ENCODE measurements at places on chromosomes 3 and 15. TPM values are rescaled to one million over a fixed set of nuclear protein-coding genes. Genes with fewer than 3 reads are reported as not detected.

PLSCR2 gene
- total RNA-seq, result not detected

RLBP1 gene
- 0.52 TPM for total RNA-seq

NME9 gene
- total RNA-seq, result not detected

COL6A5 gene
- total RNA-seq, result not detected

GOLGA6D gene
- total RNA-seq, result not detected

GUCA1C gene
- total RNA-seq, result not detected

SAMD7 gene
- not detected for total RNA-seq

IL12A gene
- 0.87 TPM for total RNA-seq

PRTG gene
- 0.83 TPM for total RNA-seq

GABRG3 gene
- total RNA-seq, result not detected

CHL1 gene
- not detected for total RNA-seq

NR1I2 gene
- 0.11 TPM for total RNA-seq

MESP2 gene
- total RNA-seq, result 0.41 TPM

AP3B2 gene
- not detected for total RNA-seq

- peaks cover 17% of the 10 kb centered on the region for H3K4me1 ChIP-seq
- peak; percentile 33 for DNase-seq
- H3K27ac ChIP-seq, result no peak overlapping the region
- no peak overlapping the region for H3K4me3 ChIP-seq
These were observed 13.2 kb upstream of the PIK3R4 start for GRCh38 chr3:130759692-130760338.

GRCh38 chr3:76585794-76586392 is 454.0 kb upstream of the ROBO2 start:
- no peak overlapping the region for H3K4me3 ChIP-seq
- no peak for DNase-seq
- no peaks in the 10 kb centered on the region for H3K27me3 ChIP-seq
- H3K4me1 ChIP-seq, result no peaks in the 10 kb centered on the region

- H3K4me1 ChIP-seq, result no peaks in the 10 kb centered on the region
- H3K27ac ChIP-seq, result no peak overlapping the region
- peaks cover 23% of the 10 kb centered on the region for H3K27me3 ChIP-seq
- no peaks in the 10 kb centered on the region for H3K36me3 ChIP-seq
- DNase-seq, result no peak
These were observed 25.1 kb upstream of the CTNNB1 start for GRCh38 chr3:41173926-41174885.

DNA sequence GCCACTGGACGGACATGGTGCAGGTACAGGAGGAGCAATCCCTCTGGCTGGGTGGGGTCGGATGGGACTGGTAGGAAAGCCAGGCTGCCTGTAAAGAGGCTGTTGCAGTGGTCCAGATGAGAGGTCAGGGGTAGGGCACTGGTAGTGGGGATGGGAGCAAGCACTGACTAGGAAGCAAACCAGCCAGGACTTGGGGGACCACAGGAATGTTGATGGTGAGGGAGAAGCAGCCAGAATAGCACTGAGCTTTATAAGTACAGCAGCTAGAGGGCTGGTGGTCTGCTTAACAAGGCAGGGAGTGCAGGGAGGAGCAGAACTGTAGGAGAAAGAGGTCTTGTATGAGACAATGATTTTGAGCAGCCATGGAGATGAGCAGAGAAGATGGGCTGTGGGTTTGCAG is 38.7 kb upstream of the PTPN23 start:
- no peaks in the 10 kb centered on the region for H3K27me3 ChIP-seq
- no peaks in the 10 kb centered on the region for H3K4me1 ChIP-seq
- H3K4me3 ChIP-seq, result no peak overlapping the region
- H3K27ac ChIP-seq, result no peak overlapping the region
- H3K36me3 ChIP-seq, result peaks cover 41% of the 10 kb centered on the region
- DNase-seq, result no peak

- H3K4me3 ChIP-seq, result no peak overlapping the region
- no peak for DNase-seq
- H3K27me3 ChIP-seq, result peaks cover 24% of the 10 kb centered on the region
- H3K4me1 ChIP-seq, result no peaks in the 10 kb centered on the region
- no peak overlapping the region for H3K27ac ChIP-seq
These were observed 40.8 kb upstream of the MED12L start for GRCh38 chr3:151044706-151045105.

DNA sequence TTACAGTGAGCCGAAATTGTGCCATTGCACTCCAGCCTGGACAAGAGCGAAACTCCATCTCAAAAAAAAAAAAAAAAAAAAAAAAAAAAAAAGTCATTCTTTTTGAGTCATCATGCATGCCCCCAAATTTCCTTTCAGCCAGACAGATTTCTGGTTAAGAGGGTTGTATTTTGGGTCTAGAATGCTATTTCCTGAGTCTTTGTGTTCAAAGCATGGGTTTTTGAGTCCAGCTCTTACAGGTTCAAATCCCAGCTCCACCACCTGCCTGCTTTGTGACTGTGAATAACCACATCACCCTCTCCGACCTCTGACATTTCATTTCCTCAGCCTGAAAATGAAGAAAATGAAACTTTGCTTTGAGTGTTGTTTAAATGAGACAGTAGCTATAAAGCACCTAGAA is 9.3 kb upstream of the C15orf61 start:
- no peak overlapping the region for H3K4me3 ChIP-seq
- peaks cover 3% of the 10 kb centered on the region for H3K4me1 ChIP-seq
- no peak overlapping the region for H3K27ac ChIP-seq
- no peaks in the 10 kb centered on the region for H3K36me3 ChIP-seq
- no peaks in the 10 kb centered on the region for H3K27me3 ChIP-seq

GRCh38 chr3:140031170-140031569 is 96.2 kb downstream of the CLSTN2 start:
- no peak overlapping the region for H3K27ac ChIP-seq
- no peaks in the 10 kb centered on the region for H3K27me3 ChIP-seq
- no peaks in the 10 kb centered on the region for H3K36me3 ChIP-seq
- no peak overlapping the region for H3K4me3 ChIP-seq
- no peaks in the 10 kb centered on the region for H3K4me1 ChIP-seq

GRCh38 chr3:66115858-66116654 is 77.3 kb upstream of the MAGI1 start:
- no peaks in the 10 kb centered on the region for H3K4me1 ChIP-seq
- no peaks in the 10 kb centered on the region for H3K36me3 ChIP-seq
- H3K27ac ChIP-seq, result no peak overlapping the region
- H3K4me3 ChIP-seq, result no peak overlapping the region
- no peak for DNase-seq

- no peaks in the 10 kb centered on the region for H3K36me3 ChIP-seq
- no peak overlapping the region for H3K27ac ChIP-seq
- H3K4me1 ChIP-seq, result no peaks in the 10 kb centered on the region
These were observed 350.2 kb upstream of the POU1F1 start for GRCh38 chr3:87626546-87626945.

- no peaks in the 10 kb centered on the region for H3K27me3 ChIP-seq
- no peak overlapping the region for H3K27ac ChIP-seq
- peaks cover 51% of the 10 kb centered on the region for H3K36me3 ChIP-seq
- no peak for DNase-seq
- H3K4me3 ChIP-seq, result no peak overlapping the region
- H3K4me1 ChIP-seq, result peaks cover 24% of the 10 kb centered on the region
These were observed 14.6 kb downstream of the UBE2Q2 start for GRCh38 chr15:75857886-75858285.

DNA sequence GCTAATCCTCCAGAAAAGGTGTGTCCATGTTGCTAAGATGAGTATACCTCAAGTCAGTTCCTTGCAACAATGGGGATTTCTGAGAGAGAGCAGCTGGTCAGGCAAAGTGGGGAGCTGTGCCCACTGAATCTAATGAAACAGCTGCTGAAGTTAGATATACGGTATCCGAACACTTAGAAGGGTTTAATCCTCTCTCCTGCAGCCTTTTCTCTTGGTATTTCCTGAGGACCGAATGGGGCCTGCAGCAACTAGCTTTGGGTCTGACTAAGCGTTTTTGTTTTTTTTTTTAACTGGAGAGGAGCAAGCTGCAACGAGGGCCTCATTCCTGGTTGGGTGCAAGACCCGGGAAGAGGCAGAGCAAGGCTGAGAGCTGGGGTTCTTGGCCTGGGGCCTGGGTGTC is 37.6 kb upstream of the BNC1 start:
- H3K27ac ChIP-seq, result no peak overlapping the region
- no peaks in the 10 kb centered on the region for H3K36me3 ChIP-seq
- H3K4me3 ChIP-seq, result no peak overlapping the region
- no peak for DNase-seq
- no peaks in the 10 kb centered on the region for H3K4me1 ChIP-seq

DNA sequence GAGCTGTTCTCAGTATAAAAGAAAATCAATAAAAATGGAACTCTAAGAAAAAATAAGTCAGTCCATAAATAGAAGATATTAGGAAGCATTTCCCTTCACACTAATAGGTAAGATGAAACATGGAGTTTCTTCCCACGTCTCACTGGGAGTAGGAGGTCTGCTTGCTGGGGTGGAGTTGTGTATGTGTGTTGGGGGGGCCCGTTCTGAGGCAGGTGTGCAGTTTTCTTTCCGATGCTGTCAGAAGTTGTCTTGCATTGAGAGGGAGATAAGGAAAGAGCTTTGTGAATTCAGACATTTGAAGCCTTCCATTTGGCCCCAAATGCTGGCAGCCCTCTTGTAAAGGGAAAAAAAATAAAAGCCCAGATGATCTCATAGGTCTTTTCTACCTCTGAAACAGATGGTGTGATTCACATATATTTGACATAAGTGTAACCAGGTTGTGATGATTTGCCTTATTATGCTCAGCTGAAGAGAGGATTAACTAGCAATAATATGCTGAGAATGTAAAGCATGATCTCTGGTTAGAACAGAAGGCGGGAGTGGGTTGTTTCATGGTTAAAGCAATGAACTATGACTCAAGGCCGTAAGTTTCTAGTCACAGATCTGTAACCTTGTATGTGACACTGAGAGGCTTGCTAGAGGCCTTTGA is 8.8 kb downstream of the RASGRP1 start:
- peak overlapping the region; percentile 98 for H3K27ac ChIP-seq
- H3K27me3 ChIP-seq, result no peaks in the 10 kb centered on the region
- H3K4me3 ChIP-seq, result peak overlapping the region; percentile 66
- no peak for DNase-seq

GRCh38 chr3:102394517-102394916 is 40.3 kb upstream of the ZPLD1 start:
- no peak for DNase-seq
- no peak overlapping the region for H3K27ac ChIP-seq
- H3K4me3 ChIP-seq, result no peak overlapping the region
- H3K4me1 ChIP-seq, result no peaks in the 10 kb centered on the region
- H3K36me3 ChIP-seq, result no peaks in the 10 kb centered on the region

- H3K4me3 ChIP-seq, result peak overlapping the region; percentile 92
- H3K27ac ChIP-seq, result peak overlapping the region; percentile 42
- H3K36me3 ChIP-seq, result peaks cover 33% of the 10 kb centered on the region
- no peaks in the 10 kb centered on the region for H3K27me3 ChIP-seq
- H3K4me1 ChIP-seq, result peaks cover 21% of the 10 kb centered on the region
- DNase-seq, result peak; percentile 37
These were observed 520 bp downstream of the SLC26A6 start for GRCh38 chr3:48634661-48635221.

DNA sequence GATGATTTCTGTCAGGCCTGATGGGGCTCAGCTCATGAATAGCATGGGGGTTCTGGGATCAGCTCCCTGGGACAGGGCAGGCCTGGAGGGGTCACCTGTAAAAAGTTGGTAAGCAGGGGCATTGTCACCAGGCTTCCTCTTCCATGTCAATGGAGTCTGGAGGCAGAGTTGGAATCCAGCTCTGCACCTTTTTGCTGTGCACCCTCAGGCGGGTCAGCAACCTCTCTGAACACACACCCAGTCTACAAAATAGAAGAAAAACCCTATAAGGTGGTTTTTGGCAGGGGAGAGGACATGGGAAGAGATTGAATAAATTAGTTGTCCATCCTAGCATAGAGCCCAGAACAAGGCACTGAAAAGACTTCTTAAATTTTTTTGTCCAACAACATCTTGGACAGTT is 77.2 kb upstream of the NR2E3 start:
- H3K36me3 ChIP-seq, result no peaks in the 10 kb centered on the region
- H3K4me1 ChIP-seq, result no peaks in the 10 kb centered on the region
- no peak for DNase-seq
- H3K27ac ChIP-seq, result no peak overlapping the region
- no peak overlapping the region for H3K4me3 ChIP-seq

- H3K27me3 ChIP-seq, result peaks cover 7% of the 10 kb centered on the region
- no peak overlapping the region for H3K27ac ChIP-seq
- no peak overlapping the region for H3K4me3 ChIP-seq
- H3K36me3 ChIP-seq, result no peaks in the 10 kb centered on the region
These were observed 10.1 kb downstream of the TMC3 start for GRCh38 chr15:81363718-81364500.

- H3K36me3 ChIP-seq, result no peaks in the 10 kb centered on the region
- DNase-seq, result peak; percentile 9
- no peaks in the 10 kb centered on the region for H3K4me1 ChIP-seq
- H3K27ac ChIP-seq, result no peak overlapping the region
- H3K4me3 ChIP-seq, result no peak overlapping the region
These were observed 269.3 kb downstream of the ARPP21 start for GRCh38 chr3:35908366-35909232.

GRCh38 chr3:176362191-176362731 is 835.0 kb downstream of the TBL1XR1 start:
- no peaks in the 10 kb centered on the region for H3K36me3 ChIP-seq
- no peak overlapping the region for H3K4me3 ChIP-seq
- no peaks in the 10 kb centered on the region for H3K4me1 ChIP-seq
- no peak for DNase-seq
- H3K27ac ChIP-seq, result no peak overlapping the region

GRCh38 chr15:32122013-32122412 is 91.7 kb downstream of the CHRNA7 start:
- H3K36me3 ChIP-seq, result no peaks in the 10 kb centered on the region
- DNase-seq, result no peak
- no peak overlapping the region for H3K4me3 ChIP-seq
- H3K4me1 ChIP-seq, result no peaks in the 10 kb centered on the region

- peaks cover 9% of the 10 kb centered on the region for H3K27me3 ChIP-seq
- H3K4me3 ChIP-seq, result no peak overlapping the region
- DNase-seq, result no peak
- H3K36me3 ChIP-seq, result no peaks in the 10 kb centered on the region
These were observed 34.4 kb upstream of the TRH start for GRCh38 chr3:129940086-129940485.

- no peaks in the 10 kb centered on the region for H3K36me3 ChIP-seq
- no peak overlapping the region for H3K27ac ChIP-seq
These were observed 47.3 kb upstream of the BCHE start for GRCh38 chr3:165884518-165884917.

DNA sequence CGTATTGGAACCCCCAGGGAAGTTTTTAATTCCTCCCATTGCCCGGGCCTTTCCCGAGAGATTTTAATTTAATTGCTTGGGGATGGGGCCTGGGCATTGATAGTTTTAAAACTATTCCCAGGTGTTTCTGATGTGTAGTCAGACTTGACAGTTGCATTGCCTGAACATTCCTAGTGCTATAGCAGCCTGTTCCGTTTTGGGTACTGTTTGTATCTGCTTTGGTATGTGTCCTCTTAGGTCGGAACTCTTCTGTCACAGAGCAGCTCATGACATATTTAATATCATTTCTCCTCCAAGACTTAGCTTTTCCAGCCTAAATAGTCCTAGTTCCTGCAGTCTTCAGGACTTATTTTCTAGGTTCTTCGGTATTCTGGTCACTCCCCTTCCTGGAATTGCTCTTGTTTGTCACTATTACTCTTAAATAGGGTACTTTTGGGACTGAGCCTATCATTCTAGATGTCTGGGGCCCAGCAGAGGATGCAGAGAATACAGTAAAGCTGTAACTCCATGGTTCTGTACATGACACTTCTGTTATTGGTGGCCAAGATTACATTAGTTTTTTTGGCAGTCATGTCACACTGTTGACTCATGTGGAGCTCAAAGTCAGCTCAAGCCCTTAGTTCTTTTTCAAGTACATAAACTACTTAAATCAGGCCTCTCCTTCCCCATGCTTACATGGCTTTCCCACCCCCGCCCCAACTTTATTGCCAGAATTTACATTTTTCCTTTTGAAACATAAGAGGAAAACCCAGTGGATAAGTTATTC is 81.5 kb downstream of the BBX start:
- no peak overlapping the region for H3K27ac ChIP-seq
- peaks cover 12% of the 10 kb centered on the region for H3K36me3 ChIP-seq
- DNase-seq, result no peak
- H3K27me3 ChIP-seq, result no peaks in the 10 kb centered on the region
- H3K4me3 ChIP-seq, result no peak overlapping the region
- H3K4me1 ChIP-seq, result peaks cover 23% of the 10 kb centered on the region

Measured in activated T-helper 2 cell treated with anti-CD3 and anti-CD28 coated beads, Interferon-gamma antibody, Interleukin-2, Interleukin-4, amounts not matched to agents 10 μg/mL and 5 μg/mL and 100 μg/mL, durations not matched to agents 14 hours and 24 hours and 36 hours (primary cell).